ENCODE measurements at places on chromosomes 7 and 10. TPM values are rescaled to one million over a fixed set of nuclear protein-coding genes. Genes with fewer than 3 reads are reported as not detected.

Gene ANKRD30A
- not detected for total RNA-seq

Gene CPED1
- total RNA-seq: 94.2 TPM

Gene SPAM1
- not detected for total RNA-seq

Gene PILRA
- total RNA-seq: not detected

Gene STARD3NL
- total RNA-seq: 78.2 TPM

Gene MRM2
- 11.8 TPM for total RNA-seq

Gene KDM7A
- total RNA-seq: 4.8 TPM

Data from aortic smooth muscle cell (primary cell).